ENCODE measurements at places on chromosomes 6 and 20.

GRCh38 chr6:127069659-127070279 is 48.7 kb upstream of the RSPO3 start:
- DNase-seq, result no peak

- no peak for DNase-seq
Measured at GRCh38 chr20:10370091-10370887, 63.7 kb downstream of the MKKS start.

DNA sequence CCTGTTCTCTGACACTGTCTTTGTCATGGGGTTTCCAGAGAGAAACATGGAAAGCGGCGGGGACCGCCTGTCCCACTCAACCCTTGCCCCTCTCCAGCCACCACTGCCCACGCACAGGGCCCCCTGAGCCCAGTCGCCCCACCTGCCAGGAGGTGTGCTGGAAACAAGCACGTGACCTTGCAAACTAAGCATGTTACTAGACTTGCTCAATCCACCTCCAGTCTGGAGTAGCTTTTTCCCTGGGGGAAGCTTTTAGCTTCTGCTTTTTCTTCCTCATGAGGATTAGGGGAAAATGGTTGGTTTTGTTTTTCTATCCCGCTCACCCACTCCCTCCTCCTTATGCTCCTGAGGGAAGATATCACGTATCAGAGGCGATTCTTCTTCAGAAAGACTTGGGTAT is 105.7 kb downstream of the PLEKHG1 start:
- no peak for DNase-seq

DNA sequence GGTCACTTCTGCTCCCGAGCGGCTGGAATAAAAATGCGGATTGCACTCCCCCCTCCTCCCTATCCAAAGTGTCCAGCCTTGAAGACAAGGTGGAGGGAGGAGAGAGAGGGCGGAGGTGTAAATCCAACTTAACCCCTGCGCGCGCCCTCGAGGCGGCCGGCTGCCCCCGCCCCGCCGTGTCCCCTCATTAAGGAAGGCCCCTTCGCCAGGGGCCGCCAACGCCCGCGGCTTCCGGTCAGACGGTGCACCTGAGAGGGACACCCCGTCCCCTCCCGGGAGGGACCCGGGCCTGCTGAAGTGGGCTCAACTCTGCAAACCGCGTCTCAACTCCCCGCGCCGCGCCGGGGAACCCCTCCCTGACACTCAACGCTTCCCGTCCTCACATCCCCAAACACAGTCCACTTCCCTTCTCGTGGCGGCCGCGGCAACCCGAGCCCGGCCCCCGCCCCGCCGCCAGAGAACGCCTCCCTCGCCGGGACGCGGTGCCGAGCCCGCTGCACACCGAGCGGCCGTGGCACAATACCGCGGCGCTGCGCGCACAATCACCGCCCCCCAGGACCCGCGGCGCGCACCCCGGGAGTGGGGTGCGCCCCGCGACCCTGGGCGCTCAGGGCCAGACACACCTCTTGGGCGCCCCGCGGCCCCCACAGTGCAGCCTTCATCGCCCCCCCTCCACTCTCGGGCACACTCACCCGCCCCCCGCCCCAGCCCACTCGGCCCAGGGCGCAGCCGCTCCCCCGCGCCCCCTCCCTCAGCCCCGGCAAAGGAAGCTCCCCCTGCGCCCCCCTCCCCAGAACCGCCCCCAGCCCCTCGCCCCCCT is 102.5 kb downstream of the NOL4L start:
- no peak for DNase-seq

- no peak for DNase-seq
Measured at GRCh38 chr6:6622501-6622900, 34.0 kb downstream of the LY86 start.

DNA sequence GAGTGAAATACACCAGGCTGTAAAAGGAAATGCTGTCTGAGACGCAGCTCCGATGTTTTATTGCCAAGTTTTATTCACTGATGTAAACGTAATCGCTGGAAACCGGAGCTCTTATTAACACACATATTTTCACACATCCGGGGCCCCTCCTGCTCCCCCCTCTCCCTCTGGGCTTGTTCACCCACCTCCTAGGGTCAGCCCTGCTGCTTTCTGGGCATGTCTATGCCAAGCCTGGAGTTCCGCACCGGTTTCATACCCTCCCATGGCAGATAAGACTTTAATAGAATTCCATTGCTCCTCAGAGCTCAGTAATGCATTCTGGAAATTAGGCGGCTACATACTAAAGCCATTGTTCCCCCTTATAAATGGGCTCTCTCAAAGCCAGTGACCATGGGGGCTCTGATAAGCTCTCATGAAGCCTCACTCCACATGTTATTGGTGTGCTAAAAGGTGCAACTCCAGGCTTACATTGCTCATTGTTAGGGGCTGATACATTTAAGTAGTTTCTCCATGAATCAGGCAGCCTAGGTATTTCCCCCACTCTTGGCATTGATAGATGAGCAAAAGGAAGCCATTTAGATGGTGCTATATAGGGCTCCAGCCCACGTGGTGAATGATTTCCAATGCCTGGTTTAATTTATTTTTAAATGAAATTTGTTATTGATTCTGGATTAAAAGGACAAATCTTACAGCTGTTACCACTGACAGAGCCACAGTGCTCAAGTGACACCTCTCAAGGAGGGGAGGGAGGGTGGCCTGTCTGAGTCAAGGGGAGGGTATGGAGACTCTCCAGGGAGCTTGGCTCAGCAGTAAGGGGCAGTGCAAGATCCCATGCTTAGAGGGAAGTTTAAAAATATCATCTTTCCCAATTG is 4.5 kb upstream of the VSTM2L start:
- no peak for DNase-seq

GRCh38 chr6:168228676-168229367 is 90.8 kb downstream of the DACT2 start:
- DNase-seq, result no peak
